ENCODE measurements at places on chromosomes 2 and 18.

DNA sequence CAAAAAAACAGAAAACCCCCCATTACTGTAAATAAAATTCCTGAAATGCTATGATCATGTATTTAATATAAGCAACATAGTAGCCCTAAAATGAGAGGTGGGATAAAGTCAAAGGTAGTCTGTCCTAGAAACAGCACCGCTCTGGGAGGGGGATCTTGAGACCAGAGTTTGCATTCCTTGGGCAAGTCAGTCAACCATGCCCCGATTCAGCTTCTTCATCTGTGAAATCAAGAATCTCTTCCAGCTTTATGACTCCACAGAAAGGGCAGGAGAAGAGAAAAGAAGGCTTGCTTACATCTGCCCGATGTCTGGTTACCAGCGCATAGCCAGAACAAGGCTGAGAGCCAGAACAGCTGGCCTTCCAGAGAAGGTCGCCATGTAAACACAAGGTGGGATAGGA lies 2.1 kb upstream of the FBLN7 start:
- no peak for DNase-seq

- DNase-seq = no peak
Observed at GRCh38 chr2:120436460-120436739, 90.5 kb downstream of the INHBB start.

DNA sequence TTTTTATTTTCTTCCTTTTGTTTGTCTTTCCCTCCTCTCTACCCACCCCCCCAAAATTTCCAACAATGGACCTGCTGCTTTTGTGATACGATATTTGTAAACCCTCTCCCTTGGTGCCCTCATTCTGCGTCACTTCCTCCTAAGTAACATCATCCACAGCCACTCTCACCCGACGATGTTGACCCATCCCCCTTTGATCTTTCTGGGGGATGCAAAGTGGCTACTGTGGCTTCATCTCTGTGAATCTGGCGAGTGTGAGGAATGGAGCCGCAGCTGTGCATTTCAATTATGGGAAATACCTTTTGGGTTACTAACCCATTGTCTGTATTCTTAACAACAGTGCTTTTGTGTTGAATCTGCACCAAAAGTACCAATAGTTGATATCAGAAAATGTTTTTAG lies 19.4 kb downstream of the ANTXR1 start:
- no peak for DNase-seq

- DNase-seq = no peak
Observed at GRCh38 chr2:99858951-99859596, 283.3 kb downstream of the AFF3 start.

DNA sequence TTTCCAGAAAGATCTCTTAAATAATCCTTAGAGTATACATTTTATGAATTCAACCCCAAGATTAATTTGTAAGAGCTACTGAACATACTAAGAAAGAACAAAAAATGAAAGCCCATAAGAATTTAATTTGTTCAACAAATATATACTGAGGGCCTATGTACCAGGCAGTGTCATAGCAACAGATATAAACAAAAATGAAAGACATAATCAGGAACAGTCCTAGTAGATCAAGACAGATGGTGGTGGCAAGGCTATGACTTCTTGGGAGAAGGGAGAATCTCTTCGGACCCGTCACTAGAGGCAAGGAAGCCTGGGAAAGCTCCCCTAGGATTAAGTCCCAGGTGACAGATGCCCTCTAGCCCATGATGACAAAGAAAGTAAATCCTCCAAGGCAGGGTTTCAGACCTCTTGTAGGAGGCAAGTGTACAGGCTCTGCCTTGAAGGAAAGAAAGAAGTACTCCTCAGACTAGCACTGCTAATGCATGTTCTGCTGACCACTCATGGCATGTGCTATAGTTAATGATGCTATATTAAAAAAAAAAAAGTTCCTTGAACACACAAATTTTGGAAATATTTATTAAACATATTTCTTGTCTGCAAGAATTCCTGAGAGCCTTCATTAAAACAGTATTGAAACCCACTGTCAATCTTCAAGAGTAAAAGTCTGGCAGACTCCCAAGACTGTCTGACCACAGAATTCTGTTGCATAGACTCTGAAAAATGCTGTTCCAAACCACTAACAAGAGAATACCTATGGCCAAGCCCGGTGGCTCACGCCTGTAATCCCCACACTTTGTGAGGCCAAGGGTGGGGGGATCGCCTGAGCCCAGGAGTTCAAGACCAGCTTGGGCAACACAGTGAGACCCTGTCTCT lies 31.5 kb downstream of the NOL10 start:
- DNase-seq = peak; percentile 96

DNA sequence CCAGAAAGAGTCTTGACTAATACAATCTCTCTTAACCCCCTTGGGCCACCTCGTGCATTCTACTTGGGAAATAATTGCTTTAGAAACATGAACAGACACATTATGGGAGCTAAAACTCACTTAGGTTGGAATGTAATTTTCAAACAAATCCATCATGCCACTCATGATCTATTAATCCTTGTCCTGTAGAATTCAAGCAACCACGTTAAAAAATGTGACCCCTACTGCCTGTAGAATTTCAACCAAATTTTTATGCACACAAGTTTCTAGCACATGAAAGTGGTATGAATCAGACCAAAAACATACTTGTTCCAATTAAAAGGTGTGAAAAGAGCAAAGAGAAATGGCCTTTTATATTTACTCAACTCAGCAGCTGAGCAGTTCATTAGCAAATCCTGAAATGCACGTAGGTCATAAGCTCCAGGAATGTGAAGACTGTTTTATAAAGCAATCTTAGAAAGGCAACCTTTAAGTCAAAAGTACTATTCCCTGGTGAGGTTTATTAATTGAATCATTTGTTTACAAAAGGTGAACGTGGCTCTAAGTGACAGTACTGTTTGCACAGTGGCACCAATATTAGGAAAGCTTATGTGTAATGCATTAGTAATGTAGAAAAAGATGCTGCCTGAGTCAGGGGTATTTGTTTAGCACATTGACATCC lies 459.4 kb upstream of the UBE2E3 start:
- DNase-seq = no peak

- DNase-seq = no peak
Observed at GRCh38 chr2:140687825-140688224, 1443.0 kb downstream of the LRP1B start.
